ENCODE measurements at places on chromosomes 1 and 21. TPM values are rescaled to one million over a fixed set of nuclear protein-coding genes. Genes with fewer than 3 reads are reported as not detected.

The TAL1 gene
- total RNA-seq, result 3.5 TPM

The HAO2 gene
- total RNA-seq, result not detected

The CFAP74 gene
- not detected for total RNA-seq

The SPATA45 gene
- total RNA-seq, result not detected

DNA sequence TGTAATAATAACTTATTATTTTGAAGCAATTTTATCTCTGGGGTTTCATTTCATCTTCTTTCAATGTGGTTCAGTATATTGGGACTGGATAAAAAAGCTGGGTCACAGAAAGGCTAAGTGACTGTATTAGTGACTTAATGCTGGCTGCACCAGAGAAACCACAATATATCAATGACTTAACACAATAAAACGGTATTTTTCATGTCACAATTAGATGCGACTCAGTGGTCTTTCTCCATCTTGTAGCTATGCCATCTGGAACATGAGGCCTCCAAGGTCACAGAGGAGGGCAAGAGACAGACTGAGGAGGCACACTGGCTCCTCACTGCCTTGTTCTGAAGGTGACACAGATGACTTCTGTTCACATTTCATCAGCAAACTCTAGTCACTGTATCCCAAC, 26.0 kb upstream of the KCNA3 start:
- DNase-seq, result no peak

DNA sequence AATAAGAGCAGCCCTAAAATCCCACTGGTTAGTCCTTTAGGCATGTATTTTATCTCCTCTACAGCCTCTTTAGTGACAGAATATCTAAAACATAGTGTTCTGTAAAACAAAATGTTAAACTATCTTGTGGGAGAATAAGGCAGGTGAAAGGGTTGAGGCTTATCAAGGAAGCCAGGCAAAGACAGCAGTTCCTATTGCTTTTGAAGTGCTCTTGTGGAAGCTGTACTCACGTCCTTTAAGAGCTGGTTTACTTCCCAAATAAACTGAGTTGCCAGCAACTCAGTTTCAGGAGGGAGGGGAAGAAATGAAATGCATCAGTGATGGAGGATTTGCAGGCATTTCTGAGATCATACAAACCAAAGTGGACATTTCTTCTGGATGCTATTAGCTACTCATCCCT, 529.6 kb upstream of the ZRANB2 start:
- DNase-seq, result no peak

GRCh38 chr1:1678581-1679380, 13.8 kb downstream of the SLC35E2B start:
- DNase-seq, result no peak

- DNase-seq, result no peak
These were observed 8.2 kb upstream of the SSX2IP start for GRCh38 chr1:84698151-84699110.

DNA sequence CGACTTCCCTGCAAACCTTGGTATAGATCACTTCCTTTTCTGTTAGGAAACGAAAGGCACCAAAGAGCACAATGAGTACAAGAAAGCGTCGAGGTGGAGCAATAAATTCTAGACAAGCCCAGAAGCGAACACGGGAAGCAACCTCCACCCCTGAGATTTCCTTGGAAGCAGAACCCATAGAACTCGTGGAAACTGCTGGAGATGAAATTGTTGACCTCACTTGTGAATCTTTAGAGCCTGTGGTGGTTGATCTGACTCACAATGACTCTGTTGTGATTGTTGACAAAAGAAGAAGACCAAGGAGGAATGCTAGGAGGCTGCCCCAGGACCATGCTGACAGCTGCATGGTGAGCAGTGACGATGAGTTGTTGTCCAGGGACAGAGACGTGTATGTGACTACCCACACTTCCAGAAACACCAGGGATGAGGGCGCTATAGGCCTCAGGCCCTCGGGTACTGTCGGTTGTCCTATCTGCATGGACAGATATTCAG, 18.5 kb downstream of the FAM89A start:
- no peak for DNase-seq

DNA sequence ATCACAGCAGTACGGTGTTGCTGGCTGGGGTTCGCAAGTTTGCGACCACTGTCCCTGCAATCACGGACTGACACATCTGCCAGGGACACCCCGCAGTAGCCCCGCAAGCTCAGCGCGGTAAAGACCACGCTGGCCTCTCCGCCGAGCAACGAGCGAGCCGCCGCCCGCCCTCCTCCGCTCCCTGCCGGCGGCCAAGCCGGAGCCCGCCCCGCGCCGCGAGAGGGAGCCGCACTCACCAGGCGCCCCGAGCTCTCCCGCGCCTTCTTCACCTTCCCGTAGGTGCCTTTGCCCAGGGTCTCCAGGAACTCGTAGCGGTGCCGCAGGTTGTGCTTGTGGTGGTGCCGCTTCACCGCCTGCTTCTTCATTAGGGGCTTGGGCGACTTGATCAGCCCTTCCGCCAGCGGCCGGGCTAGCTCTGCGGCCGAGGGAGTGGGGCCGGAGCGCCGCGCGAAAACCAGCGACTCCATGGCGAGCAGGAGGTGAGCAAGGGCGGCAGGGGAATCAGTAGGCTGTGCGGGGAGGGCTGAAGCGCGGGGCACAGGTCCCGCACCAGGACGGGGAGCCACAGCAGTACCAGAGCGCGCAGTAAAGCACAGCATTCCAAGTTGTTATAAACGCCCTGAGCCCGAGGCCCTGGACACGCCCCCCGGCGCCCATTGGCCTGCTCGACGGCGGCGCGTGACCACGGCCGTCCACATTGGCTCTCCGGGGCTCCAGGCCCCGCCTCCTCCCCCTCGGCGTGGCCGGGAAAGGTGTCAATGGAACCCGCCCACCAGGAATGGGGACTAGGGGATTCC, at the start of gene NUAK2:
NUAK2 (minus strand) TSS at position 584 of the 797 bp plus-strand sequence; CDS start at position 467, 117 bp downstream.
- peak; percentile 98 for DNase-seq

GRCh38 chr1:211323156-211324063, 3.2 kb upstream of the TRAF5 start:
- no peak for DNase-seq

DNA sequence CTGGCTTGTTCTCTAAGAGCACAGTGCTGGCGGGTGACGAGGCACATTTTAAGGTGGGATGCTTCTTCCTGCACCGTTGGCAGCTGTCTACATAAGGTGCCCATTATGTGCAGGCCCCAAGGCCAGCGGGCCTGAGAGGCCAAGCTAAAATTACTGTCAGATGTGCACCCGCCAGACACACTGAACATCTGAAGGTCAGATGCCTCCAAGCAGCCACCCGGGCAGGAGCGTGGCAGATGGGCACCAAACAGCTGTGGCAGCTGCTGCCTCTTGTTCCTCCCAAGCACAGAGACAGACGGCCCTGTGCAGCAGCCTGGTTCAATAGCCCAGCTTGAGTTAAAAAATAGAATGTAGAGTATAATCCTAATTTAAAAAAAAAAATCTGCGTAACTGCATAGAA, 211.9 kb upstream of the EDN2 start:
- DNase-seq, result no peak

- no peak for DNase-seq
These were observed 53.9 kb downstream of the OPTC start for GRCh38 chr1:203547771-203548421.

DNA sequence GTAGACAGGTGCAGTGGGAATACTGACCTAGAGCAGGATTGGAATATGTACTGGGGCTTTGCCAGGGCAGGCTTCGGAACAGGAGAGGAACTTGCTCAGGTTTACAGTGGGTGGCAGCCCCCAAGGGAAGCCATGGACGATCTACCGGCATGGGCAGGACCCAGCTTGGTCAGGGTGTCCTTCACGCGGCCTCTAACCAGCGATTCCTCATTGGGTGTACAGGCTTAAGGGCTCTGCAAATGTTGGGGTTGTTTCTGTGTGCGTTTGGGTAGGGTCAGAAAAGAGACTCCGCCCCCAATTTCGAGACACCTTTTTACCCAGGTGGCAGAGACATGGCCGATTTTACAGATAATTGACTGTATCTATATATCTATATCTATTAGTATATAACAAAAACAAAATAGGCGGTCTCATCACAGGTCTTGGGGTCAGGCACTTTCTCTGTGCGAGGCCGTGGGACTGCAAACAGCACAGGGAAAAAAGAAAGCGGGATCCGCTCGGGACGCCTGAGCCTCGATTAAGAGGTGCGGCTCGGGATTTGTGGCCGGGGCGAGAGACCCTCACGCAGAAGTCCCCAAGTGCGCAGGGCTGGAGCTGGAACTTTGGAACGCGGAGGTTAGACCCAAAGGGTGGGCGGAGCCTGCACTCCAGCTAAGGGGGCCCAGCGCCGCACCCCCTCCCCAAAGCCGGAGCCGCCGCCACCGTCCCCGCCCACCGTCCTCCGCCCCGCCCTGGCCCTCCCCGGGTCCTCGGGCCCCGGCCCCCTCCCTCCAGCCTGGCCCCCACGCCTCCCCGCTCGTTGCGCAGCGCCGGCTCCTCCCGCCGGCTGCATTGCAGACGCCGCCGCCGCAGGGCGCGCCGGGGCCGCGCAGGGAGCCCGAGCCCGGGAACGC, 67.5 kb upstream of the VAMP3 start:
- DNase-seq, result no peak

GRCh38 chr1:153192697-153193096, 10.5 kb upstream of the LELP1 start:
- no peak for DNase-seq

DNA sequence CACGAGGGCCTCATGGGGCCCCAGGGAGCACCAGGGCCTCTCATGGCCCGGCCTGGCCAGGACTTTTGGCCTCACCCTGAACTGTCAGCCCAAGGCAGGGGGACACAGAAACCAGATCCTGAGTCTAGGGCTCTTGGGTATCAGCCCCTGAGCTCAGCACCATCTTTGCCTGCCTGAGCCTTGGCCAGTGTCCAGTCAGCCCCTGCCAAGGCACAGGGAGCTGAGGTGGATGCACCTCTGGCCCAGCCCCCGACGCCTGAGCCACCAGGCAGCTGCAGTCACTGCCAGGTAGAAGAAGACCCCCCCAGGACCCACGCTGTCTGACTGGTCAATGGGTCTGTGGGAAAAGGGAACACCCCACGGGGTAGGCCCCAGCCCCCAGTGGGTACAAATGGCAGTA, 25.3 kb downstream of the CDCA8 start:
- no peak for DNase-seq

- DNase-seq, result no peak
These were observed 28.5 kb upstream of the C1orf105 start for GRCh38 chr1:172391976-172392375.

DNA sequence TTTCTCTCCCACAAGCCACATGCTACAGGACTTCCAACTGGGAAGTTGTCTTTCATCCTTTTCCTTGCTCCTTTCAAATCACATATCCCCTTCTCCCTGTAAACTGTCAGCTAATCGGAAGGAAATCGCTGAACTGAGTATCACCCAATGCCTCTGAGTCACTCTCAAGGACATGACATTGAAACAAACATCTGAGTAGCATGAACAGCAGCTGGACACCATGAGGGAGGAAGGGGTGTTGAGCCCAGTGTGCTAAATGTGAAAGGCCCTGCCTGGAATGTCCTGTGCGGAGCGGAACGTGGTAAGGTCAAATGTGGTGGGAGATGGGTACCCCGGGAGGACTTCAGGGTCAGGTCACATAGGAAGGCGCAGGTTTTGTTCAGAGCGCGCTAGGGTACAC, at the start of gene OR2AJ1:
OR2AJ1 (plus strand) TSS at position 22 of the 400 bp plus-strand sequence. CDS start 8,880 bp downstream, outside the sequence.
- DNase-seq, result no peak

GRCh38 chr1:177256153-177257075, 85.7 kb downstream of the BRINP2 start:
- no peak for DNase-seq

DNA sequence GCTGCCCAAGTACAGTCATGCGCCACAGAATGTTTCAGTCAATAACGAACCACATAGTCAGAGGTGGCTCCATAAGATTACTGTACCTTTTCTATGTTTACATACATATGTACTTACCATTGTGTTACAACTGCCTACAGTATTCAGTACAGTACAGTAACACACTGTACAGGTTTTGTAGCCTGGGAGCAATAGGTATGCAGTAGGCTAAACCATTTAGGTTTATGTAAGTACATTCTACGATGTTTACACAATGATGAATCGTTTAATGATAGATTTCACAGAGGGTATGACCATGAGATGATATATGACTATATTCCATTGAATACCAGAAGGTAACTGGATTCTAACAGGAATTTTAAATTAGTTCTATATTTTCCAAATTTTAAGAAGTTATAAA, 10.5 kb downstream of the YY1AP1 start:
- DNase-seq, result no peak

- DNase-seq, result no peak
These were observed 7.0 kb downstream of the CDKN2C start for GRCh38 chr1:50976890-50977574.

DNA sequence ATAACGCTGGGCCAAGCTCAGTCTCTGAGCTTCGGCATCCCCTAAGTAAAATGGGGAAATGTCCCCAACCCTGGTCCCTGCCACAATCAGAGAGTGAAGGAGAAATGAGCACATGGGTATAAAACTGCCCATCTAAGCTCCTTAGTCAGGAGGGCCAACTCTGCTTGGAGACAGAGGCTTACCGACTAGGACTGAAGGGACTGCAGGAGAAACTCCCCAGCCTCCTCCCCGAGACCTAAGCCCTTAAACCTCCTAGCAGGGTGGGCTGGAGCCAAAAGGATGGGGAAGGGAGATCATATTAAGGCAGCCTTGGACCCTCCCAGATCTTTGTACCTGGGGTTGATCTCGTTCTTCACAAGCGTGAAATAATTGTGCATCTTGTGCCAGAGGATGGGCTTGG, 5.5 kb downstream of the ETNK2 start:
- peak; percentile 45 for DNase-seq

DNA sequence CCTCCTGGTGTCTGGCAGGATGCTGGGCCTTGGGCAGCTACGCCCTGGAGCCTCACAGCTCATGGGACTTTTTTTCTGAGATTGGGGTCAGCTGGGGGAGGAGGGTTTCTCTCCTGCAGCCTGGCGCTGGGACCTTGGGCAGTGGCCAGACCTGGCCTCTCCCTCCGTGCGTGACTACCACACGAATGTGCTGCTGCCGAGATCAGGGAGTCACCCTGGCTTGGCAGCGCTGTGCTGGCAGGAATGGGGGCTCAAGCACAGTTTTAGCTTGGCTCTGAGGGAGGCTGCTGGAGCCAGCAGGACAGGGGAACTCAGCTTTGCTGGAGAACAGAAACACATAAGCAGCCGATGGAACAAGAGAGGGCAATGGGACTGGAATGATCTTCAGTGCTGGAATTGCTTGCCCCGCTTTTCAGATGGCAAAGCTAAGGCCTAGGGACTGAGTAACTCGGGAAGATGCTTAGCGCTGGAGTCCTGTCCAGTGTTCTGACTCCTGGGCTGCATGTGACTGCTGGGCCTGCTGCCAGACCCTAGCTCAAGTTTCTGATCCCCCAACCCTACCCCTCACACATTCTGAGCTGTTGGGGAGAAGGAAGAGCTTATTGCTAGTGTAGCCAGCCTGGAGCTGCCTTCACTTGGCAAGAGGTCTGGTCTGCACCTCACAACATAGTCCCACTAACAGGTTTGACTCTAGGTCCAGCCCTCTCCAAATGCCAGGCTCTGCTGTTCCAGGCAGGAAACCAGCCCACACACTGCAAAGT, 69.9 kb downstream of the NAV1 start:
- DNase-seq, result no peak

DNA sequence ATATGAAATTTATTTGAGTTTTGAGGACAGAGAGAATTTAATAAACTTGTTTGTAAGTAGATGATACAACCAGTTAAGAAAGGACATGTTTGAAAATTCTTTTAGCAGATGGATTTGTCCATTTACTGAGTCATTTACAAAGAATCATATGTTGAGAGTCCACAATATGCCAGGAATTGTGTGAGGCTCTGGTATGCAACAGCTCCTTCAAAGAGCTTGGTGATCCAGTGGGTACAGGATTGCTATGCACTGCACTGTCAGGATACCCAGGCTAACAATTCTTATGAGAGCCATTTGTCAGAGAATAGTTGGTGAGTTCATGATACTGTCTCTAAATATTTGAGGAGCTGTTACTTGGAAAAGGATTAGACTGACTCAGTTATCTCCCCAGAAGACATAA, 11.0 kb downstream of the DNM3 start:
- no peak for DNase-seq

- no peak for DNase-seq
These were observed 17.1 kb downstream of the ZP4 start for GRCh38 chr1:237873487-237874211.

Data from Right ventricle myocardium inferior (tissue), 1 donor.